Right atrium auricular region (tissue), 2 donors: ENCODE measurements at places on chromosomes 13 and 19. TPM values are rescaled to one million over a fixed set of nuclear protein-coding genes. Genes with fewer than 3 reads are reported as not detected.
A peak's percentile ranks its signal among the peaks of the same experiment; 100 is the strongest.

Gene RASGRP4
- 1.1 TPM for total RNA-seq

Gene MEF2B
- not detected for total RNA-seq

Gene PINLYP
- total RNA-seq = 1.6 TPM

Gene LACC1
- 4.7 TPM for total RNA-seq

DNA sequence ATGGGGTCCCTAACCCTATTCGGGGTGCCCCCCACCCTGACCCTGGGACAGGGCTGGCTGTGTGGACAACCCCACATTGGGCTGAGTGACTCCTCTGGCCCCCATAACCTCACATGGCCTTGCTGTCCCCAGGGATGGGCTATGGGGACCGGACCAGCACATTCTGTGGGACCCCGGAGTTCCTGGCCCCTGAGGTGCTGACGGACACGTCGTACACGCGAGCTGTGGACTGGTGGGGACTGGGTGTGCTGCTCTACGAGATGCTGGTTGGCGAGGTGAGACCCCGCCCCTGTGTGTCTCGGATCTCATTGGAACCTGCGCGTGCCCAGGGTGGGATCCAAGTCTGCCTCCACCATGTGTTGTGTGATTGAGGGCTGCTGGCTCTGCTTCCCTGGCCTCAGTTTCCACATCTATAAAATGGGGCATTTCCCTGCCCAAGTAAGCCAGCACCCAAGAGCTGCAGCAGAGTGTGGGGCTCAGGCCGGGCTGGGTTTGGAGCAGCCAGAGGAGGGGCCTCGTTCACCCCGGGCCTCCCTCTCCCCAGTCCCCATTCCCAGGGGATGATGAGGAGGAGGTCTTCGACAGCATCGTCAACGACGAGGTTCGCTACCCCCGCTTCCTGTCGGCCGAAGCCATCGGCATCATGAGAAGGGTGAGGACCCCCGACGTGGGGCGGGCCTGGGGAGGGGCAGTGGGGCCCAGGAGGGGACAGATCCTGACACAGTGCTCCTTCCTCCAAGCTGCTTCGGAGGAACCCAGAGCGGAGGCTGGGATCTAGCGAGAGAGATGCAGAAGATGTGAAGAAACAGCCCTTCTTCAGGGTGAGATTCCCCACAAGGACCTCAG lies 4.9 kb downstream of the PTGER1 start:
- DNase-seq = no peak

DNA sequence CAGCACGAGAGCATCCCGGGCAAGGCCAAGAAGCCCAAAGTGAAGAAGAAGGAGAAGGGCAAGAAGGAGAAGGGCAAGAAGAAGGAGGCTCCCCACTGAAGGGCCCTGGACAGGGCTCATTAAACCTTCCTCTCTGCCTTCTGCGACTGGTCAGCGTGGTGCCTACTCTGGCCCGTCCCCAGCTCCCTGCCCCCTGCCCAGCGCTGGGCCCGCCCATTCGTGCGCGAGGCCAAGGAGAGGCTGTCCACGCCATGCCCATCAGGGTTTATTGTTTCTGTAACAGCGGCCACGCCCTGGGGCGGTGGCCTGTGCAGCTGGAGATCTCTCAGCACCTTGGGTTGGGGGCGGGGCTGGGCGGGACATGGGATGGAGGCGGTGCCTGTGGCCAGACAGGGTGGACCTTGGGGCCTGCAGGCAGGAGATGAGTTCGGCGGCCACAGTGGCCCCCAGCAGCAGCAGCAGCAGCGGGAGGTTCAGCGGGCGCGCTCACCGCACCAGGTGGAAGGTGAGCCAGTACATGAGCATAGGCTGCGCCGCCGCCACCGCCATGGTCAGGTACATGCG lies 897 bp downstream of the C19orf33 start:
- DNase-seq = no peak

DNA sequence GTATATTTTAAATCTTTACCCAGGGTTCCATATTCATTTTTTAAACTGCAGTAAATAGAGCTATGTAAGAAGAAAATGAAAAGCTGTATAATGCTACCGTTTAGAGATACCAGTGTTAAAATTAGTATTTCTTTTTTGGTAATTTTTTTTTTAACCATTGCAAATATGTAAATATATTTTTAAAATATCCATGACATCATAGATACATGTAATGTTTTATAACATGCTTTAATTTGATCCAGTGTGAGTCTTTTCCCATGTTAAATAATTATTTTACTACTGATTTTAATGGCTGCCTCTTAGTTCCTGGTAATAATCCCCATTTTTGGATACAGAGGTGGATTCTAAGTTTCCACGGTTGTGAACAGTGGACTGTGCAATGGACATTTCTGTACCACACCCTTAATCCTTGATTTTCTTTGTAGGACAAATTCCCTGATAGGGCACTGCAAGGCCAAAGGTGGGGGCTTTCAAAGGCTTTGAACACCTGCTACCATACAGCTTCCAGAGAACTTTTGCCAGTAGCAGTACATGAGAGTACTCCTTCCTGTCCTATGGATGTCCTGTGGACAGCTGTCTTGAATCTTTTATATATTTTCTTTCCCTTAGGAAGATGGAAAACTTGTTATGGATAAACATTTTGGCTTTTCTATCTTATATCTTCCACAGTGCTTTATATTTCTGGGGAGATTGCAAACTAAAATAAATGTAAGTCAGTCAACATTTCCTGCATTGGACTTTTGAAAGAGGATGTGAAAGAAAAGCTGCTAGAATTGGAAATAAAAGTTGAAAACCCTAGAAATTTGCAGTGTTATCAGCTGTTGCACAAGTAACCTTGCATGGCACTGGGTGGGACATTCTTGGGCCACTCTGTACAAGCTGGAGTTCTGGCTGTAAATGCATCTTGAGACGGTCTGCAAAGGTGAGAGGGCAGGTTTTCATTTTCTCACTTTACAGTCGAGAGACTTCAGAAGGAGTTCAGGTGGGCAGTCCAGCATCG lies 46.8 kb downstream of the ARHGEF7 start:
- DNase-seq = no peak

DNA sequence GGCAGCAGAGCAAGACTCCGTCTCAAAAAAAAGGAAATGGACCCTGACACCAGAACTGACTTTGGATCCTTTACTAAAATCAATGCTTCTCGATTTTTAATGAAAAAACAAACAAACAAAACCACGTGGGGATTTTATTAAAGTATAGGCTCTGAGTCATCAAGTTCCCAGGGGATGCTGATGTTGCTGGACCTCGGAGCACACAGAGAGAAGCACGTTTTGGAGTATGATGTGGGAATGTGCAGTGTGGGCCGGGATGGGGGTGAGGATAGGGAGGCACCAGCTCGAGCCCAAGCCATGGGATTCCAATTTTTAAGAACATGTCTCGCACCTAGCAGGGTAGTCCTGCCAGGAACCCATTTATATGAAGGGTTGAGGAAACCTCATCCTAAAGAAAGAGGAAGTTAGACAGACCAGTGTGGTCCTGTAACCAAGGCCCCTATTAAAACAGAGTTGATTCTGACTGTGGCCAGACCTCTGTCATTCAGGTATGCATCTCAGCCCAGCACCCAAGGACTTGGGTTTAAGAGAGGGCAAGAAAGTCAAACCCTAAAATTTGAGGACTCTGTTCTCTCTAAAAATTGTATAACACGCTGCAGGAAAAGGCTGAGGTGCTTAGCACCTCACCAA lies 6.4 kb downstream of the FLT1 start:
- DNase-seq = no peak

- DNase-seq = no peak
Observed at GRCh38 chr13:46134961-46135522, 30.2 kb upstream of the CPB2 start.

DNA sequence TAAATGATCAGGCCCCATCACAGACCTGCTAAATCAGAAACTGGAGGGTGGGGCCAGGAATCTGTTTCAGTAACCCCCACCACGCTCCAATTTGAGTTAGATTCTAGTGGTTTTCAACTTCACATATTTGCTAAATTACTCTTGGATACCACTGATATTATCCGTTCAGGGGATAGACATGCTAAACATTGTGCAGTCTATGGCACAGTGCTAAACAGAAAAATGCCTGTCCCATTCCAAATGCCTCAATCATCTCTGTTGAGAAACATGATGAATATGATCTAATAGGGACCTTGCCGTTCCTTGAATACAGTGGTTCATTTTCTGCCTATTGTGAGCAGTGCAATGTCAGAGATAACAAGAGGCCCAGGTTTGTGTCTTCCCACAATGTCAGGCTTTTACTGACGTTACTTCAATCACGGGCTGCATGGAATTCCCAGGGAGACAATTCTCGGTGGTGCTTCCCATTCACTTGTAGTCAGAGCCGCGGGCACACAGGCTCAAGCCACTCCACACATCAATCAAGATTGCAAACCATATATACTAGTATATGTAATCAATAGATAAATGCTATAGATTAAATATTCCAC lies 52.7 kb downstream of the MYO16 start:
- DNase-seq = no peak

- DNase-seq = no peak
Observed at GRCh38 chr13:43244481-43244880, 221.1 kb downstream of the DNAJC15 start.

- no peak for DNase-seq
Observed at GRCh38 chr13:53241891-53242348, 213.3 kb downstream of the OLFM4 start.

DNA sequence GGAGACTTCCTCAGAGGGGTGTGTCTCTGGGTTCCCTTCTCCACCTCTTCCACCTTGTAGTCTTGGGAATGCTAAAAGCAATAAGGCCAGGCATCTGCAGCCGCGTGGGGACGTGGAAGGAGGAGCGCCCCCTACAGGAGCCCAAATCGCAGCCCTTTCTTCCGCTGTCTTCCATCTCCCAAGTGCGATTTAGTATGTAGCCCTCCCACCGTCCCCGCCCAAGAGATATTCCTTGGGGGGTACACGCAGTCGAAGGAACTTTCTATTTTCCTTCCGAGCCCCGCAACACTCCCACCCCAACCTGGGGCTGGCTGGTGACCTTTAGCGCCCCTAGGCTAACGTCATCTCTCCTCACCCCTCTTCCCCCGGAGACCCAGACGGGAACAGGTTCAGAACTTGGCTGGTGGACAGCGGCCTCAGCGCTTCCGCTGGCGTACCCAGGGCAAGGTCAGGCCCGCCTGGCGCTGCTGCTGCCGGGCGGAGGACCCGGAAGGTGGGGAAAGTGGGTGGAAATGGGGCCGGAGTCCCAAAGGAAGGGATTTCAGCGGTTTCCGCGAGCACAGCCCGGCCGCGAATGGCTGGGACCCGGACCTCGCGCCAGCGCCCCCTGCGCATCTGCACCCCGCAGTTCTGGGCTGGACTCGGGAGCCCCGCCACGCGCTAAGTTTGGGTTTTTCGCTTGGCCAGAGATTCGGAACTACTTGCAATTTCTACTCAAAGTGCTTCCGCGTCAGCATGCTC lies 2.1 kb upstream of the PCDH8 start:
- peak; percentile 68 for DNase-seq

DNA sequence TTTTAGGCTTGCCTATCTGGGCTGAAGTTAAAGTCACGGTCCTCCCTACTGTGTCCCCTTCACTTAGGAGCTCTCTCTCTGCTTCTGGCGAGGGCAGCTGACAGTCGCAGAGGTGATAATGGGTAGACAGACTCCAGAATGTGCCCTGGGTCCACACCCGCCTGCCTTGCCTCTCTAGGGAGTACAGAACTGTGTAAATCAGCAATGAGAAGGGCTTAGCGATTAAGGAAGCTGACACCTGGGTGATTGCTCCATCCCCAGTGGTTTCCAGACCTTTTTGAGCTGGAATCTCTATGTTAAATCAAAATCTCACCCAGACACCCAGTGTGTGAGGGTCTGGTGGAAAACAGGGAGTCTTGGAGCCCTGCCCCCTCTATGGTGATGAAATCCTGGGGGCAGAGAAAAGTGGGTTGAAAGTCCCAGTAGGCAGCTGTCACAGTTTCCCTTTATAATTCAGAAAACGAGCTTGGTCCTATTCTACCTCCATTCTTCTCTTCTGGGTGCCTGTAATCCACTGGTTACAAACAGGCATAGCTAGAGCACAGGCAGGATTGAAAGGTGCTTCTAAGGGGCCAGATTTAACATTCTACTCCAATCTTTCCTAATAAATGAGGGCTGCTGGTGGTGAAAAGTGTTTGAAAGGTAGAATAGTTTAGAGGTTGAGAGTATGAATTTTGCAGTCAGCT lies 46.9 kb downstream of the OLFM4 start:
- DNase-seq = no peak

DNA sequence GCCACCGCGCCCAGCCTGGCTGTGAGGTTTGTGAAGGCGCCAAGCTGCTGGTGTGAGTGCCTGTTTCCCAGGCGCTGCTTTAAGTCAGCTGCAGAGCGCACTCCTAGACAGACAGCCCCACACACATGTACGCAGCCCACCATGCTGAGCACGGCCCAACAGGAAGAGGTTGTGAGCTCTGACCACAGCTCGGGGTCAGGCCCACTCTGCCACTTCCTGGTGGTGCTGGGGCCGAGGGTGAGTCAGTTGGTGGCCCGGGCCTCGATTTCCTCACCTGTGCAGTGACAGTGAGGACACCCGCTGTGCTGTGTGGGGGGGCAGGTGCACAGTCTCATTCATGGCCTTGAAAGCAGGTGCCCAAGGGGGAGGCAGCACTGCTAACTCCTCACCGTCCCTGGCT lies 106.7 kb downstream of the KDM4B start:
- no peak for DNase-seq

GRCh38 chr19:33217881-33218280 lies 7.8 kb downstream of the SLC7A10 start:
- no peak for DNase-seq

- DNase-seq = no peak
Observed at GRCh38 chr13:31101472-31102170, 60.1 kb downstream of the HSPH1 start.
